ENCODE measurements at places on chromosomes 16 and 17.

DNA sequence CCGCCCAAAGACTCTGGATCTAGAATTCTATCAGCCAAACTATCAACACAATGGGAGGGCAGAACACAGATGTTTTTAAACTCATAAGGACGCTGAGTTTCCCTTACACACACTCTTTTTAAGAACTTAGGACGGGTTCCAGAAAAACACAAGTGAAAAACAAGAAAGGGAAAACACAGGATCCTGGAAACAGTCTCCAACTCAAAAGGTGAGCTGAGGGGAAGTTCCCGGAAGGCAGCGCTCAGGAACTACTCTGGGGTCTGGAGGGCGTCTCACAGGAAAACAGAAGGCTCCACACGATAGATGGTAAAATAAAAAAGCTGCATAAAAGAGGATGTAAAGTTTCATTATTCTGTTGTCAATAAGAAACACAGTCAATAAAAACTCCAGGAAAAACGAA lies 80.2 kb upstream of the DOC2B start:
- no peak for DNase-seq

DNA sequence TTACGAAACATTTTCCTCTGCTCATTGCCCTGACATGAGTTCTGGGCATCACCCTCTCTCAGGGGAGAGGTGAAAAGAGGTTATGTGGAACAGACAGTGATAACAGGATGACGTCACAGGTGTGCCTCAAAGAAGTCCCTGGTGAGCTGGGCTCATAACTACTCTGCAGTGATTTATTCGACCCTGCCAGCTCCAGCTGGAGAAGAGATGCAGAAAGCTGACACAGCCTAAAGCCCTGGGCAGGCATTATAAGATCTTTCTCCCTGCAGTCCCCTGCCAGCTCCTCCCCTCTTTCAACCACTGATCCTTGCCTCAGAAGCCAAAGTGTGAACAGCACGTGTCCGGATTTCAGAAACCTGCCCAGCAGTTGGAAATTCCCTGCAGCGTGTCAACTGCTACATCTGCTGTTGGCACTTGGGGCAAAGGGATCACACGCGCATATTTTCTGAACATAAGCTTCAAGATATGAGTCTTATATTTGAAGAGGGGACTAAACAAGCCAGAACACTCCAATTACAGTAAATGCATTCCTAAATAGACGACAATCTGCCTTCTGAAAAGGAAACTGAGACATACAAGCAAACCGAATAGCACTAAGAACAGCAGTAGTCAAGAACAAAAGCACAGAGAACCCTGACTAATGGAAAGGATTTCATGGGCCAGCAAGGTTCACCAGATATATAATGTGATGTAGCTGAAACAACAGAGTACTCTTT lies 80.5 kb downstream of the SMG6 start:
- peak; percentile 63 for DNase-seq

GRCh38 chr17:45408611-45409421 lies 23.9 kb downstream of the ARHGAP27 start:
- peak; percentile 34 for DNase-seq

- DNase-seq, result no peak
Measured at GRCh38 chr16:24253192-24253591, 2.9 kb upstream of the CACNG3 start.

DNA sequence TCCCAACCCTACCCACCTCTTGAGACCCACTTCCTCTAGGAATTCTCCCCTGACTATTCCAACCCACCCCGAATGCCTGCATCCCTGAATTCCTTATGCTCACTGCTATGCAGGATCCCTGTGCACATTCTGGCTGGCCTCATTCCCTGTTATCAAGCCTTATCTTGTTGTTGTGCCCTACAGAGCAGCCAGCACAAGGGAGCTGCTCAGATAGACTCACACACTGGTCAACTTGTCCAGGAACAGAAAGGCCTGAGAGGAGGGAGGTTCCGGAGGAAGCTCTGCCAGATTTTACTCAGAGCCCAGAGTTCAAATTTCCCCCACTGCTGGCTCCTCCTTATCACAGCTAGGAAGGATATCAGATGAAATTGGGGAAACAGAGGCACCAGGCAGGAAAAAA lies 24.8 kb upstream of the MYO18A start:
- DNase-seq, result no peak

DNA sequence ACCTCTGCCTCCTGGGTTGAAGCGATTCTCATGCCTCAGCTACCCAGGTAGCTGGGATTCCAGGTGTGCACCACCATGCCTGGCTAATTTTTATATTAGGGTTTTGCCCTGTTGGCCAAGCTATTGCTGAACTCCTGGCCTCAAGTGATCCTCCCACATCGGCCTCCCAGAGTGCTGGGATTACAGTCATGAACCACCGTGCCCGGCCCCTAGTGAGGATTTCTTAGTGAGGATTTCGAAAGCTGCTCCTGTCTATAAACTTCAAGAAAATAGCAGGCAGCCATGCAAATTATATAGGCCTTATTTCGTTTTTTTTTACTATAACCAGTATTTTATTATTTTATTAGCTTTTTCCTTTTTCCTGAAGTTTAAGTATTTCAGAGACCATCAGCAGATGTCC lies 41.6 kb downstream of the EPN2 start:
- DNase-seq, result no peak

- no peak for DNase-seq
Measured at GRCh38 chr16:58418601-58419000, 26.3 kb downstream of the GINS3 start.

- DNase-seq, result no peak
Measured at GRCh38 chr16:3051494-3051893, 5.1 kb downstream of the MMP25 start.

DNA sequence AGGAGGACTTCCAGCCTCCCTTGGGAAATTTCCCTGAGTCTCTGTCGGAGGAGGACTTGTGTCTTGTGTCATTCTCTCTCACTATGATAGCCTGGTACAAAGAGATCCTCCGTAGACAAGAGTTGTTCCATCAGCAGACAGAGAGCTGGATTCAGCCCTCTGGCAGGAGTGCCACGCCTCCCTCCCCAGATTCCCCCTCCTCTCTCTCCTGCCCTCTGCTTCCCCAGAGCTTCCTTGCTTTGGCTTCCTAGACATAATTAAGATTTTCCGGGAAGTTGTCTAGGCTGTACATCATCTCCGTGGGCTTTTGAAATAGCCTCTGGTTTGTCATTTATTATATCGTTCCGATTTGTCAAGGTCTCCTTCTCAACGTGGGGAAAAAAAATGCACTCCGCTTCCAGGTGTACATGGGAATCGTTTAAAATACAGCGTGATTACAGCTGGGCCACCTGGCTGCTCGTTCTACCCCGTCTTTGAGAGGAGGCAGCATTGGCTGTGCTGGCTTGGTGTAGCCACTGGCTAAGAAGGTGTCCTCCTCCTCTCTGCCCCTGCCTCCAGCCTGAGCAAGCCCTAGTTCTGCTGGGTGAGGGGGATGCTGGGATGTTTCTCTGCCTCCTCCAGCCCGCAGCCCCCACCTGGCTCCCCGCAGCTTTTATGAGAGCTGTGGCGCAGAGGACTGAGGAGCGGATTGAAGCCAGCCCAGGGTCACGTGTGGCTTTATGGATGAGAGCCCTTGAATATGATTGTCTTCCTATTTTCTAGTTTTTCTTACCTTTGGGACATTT lies 282.5 kb downstream of the SNX29 start:
- no peak for DNase-seq

- DNase-seq, result peak; percentile 37
Measured at GRCh38 chr16:72099377-72099818, 5.8 kb downstream of the DHX38 start.

GRCh38 chr16:20300312-20301097 lies 26.8 kb downstream of the GP2 start:
- peak; percentile 27 for DNase-seq
